ENCODE measurements at places on chromosomes 1 and 21.
A peak's percentile ranks its signal among the peaks of the same experiment; 100 is the strongest.

- H3K36me3 ChIP-seq: no peaks in the 10 kb centered on the region
- H3K4me3 ChIP-seq: no peak overlapping the region
- H3K27me3 ChIP-seq: peaks cover 5% of the 10 kb centered on the region
- no peak overlapping the region for H3K27ac ChIP-seq
- H3K4me1 ChIP-seq: peaks cover 6% of the 10 kb centered on the region
Measured at GRCh38 chr1:67376381-67376780, 53.8 kb downstream of the SERBP1 start.

- peaks cover 6% of the 10 kb centered on the region for H3K36me3 ChIP-seq
- H3K27me3 ChIP-seq: peaks cover 1% of the 10 kb centered on the region
- H3K4me1 ChIP-seq: no peaks in the 10 kb centered on the region
- no peak overlapping the region for H3K4me3 ChIP-seq
- no peak for DNase-seq
Measured at GRCh38 chr1:227808566-227808965, 6.9 kb upstream of the PRSS38 start.

- DNase-seq: no peak
- no peaks in the 10 kb centered on the region for H3K36me3 ChIP-seq
- H3K27me3 ChIP-seq: peaks cover 2% of the 10 kb centered on the region
- H3K27ac ChIP-seq: no peak overlapping the region
Measured at GRCh38 chr1:200379432-200379757, 30.4 kb downstream of the ZNF281 start.

DNA sequence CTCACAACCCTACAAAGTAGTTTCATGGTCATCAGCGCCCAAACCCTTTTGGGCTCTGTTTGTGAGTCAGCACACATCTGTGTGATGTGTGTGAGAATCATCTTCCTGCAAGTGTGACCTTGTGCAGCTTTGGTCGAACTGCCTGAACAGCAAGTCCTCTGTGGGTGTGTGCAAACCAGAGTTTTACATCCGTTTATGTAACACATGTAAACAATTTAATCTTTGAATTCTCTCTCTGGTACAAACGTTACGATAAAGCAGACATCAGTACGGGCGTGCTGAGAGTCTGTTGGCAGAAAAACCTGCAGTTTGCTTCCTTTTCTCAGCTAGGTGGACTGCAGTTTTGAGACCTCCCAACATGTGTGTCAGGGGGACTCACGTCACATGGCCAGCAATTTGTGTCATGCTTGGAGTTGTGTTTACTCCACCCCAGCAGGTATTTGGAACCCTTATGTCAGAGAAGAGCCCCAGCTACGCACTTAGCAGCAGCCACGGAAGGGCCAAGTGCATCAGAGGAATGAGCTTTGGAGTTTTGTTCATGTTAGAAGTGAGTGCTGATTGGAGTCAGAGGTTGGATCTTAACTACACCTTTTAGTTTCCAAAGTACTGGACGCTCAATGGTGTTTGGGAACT, 230.8 kb downstream of the PAPPA2 start:
- H3K36me3 ChIP-seq: no peaks in the 10 kb centered on the region
- H3K27me3 ChIP-seq: peaks cover 4% of the 10 kb centered on the region
- no peak overlapping the region for H3K4me3 ChIP-seq
- H3K27ac ChIP-seq: no peak overlapping the region

GRCh38 chr1:91572044-91572443, 71.4 kb downstream of the CDC7 start:
- no peak overlapping the region for H3K27ac ChIP-seq
- H3K4me3 ChIP-seq: no peak overlapping the region
- H3K4me1 ChIP-seq: peaks cover 26% of the 10 kb centered on the region
- no peak for DNase-seq
- H3K27me3 ChIP-seq: peaks cover 4% of the 10 kb centered on the region
- H3K36me3 ChIP-seq: peaks cover 5% of the 10 kb centered on the region

DNA sequence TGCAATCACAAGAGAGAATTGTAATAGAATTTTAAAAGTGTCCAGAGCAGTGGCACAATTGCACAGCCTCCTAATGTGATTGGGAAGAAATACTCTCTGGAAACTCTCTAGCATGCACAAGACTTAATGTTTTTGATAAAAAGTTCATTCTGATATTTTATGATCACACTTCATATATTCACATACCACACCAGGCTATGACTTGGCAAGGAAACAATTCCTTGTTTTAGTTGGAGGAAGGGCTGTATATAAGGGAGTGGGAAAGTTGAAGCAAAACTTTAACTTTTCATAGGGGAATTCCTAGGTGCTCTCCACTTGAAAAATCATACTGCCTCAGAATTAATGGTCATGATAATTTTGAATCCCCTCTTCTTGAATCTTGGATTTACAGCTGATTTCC, 61.5 kb upstream of the ASB17 start:
- H3K4me1 ChIP-seq: no peaks in the 10 kb centered on the region
- H3K27me3 ChIP-seq: no peaks in the 10 kb centered on the region
- H3K36me3 ChIP-seq: no peaks in the 10 kb centered on the region
- DNase-seq: no peak
- H3K4me3 ChIP-seq: no peak overlapping the region

DNA sequence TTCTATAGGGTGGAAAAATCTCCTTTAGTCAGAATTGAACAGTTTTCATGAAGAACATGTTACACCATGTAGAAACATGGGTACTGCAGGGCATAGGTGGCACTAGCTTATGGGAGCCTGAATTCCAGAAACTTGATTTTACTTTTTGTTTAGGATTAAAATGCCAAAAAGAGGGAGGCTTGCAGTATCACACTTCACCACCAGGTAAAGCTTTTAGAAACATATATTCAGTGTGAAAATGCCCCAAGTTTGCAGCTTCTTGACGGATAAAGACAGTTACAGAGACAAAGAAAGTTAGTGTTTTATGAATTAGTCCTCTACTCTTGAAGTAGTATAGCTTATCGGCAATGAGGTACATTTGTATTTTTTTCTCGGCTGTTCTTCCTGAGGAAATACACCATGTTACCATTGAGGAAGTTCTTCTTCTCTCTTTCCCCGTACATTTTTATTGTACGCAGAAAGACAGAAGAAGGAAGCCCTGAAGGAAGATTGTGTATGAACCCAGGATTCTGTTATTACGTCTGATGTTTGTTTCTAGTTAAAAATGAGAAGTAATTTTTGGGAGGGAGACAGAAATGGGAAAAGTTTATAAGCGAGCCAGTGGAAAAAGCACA, 66.1 kb downstream of the PBX1 start:
- H3K27ac ChIP-seq: peak overlapping the region; percentile 78
- H3K36me3 ChIP-seq: no peaks in the 10 kb centered on the region
- H3K27me3 ChIP-seq: no peaks in the 10 kb centered on the region
- H3K4me1 ChIP-seq: peaks cover 41% of the 10 kb centered on the region
